ENCODE measurements at places on chromosomes 7 and 10.

GRCh38 chr7:155869784-155870076 lies 57.5 kb upstream of the SHH start:
- DNase-seq = no peak

GRCh38 chr10:13087986-13088618 lies 11.9 kb upstream of the OPTN start:
- no peak for DNase-seq

GRCh38 chr7:98737176-98737575 lies 120.1 kb downstream of the NPTX2 start:
- no peak for DNase-seq

- DNase-seq = no peak
These were observed 64.4 kb upstream of the NANOS1 start for GRCh38 chr10:118965096-118965495.

GRCh38 chr10:34922138-34922537 lies 107.0 kb upstream of the PARD3 start:
- DNase-seq = no peak

DNA sequence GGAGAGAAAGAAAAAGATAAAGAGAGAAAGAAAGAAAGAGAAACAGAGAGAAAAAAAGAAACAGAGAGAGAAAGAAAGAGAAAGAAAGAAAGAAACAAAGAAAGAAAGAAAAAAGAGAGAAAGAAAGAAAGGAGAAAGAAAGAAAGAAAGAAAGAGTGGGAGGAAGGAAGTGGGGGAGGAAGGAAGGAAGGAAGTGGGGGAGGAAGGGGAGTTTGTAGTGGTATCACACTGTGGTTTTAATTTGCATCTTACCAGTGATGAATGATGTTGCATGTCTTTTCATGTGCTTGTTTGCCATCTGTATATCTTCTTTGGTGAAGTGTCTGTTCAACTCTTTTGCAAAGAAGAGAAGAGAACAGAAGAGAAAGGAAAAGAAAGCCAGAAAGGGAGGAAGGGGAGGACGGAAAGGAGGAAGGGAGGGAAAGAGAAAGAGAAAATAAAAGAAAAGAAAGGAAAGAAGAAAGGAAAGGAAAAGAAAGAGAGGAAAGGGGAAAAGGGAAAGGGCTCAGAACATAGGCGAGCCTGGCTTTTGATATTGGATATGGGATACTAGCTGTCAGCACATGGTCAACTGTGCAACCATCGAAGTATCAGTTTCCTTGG lies 79.2 kb upstream of the FRMD4A start:
- peak; percentile 39 for DNase-seq

- no peak for DNase-seq
These were observed 12.9 kb upstream of the TMEM26 start for GRCh38 chr10:61465901-61466632.

DNA sequence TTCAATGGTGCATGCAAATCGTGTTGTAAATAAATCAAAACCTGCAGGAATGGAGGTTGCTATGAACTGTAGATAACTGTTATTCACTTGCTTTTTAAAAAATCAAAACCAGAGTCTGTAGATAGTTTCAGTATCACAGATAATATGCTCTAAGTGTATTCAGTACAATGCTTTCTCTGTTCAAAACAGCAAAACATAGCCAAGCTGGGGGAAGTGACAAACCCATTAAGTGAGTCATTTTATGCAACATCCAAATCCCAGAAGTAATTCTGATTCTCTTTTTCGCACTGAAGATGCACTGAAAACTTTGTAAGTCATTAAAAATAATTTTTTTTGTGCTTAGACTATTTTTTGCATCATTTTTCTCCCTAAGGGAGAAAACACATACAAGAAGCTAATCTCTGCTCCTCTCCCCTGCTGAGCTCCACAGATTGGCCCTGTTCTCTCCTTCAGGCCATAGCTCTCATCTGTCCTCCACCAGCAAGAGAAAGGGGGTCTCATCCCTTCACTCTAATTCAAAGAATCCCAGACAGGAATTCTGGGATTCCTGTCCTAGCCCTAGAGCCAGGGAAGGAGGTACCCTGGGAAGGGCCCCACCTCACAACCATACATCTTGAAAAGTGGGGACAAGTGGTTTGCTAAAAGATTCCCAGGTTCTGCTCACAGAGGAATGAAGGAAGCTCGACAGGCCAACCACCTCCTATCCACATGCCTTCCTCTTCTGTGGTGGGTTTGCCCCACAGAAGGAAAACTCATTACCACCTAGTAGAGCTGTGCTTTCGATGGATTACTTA lies 4.9 kb downstream of the PRTFDC1 start:
- no peak for DNase-seq

DNA sequence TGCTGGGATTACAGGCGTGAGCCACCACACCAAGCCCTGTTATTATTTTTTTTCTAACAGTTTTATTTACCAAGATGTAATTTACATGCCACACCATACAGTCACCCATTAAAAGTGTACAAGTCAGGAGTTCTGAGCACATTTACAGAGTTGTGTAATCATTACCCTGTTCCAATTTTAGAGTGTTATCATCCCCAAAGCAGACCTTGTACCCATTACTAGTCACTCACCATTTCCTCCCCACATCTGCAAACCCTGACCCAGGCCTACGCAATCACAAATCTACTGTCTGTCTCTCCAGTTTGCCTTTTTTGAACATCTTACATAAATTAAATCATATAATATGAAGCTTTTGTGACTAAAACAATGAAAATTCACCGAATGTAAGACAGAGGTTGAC lies 402.9 kb upstream of the FOXK1 start:
- no peak for DNase-seq

GRCh38 chr10:74913377-74913979 lies 87.1 kb downstream of the KAT6B start:
- DNase-seq = peak; percentile 23
